CD8-positive, alpha-beta memory T cell (primary cell): ENCODE measurements at places on chromosomes 11 and 22. TPM values are rescaled to one million over a fixed set of nuclear protein-coding genes. Genes with fewer than 3 reads are reported as not detected.

Gene OR2D2
- total RNA-seq: not detected

- no peak for DNase-seq
These were observed 807 bp upstream of the WT1 start for GRCh38 chr11:32435942-32436750.

DNA sequence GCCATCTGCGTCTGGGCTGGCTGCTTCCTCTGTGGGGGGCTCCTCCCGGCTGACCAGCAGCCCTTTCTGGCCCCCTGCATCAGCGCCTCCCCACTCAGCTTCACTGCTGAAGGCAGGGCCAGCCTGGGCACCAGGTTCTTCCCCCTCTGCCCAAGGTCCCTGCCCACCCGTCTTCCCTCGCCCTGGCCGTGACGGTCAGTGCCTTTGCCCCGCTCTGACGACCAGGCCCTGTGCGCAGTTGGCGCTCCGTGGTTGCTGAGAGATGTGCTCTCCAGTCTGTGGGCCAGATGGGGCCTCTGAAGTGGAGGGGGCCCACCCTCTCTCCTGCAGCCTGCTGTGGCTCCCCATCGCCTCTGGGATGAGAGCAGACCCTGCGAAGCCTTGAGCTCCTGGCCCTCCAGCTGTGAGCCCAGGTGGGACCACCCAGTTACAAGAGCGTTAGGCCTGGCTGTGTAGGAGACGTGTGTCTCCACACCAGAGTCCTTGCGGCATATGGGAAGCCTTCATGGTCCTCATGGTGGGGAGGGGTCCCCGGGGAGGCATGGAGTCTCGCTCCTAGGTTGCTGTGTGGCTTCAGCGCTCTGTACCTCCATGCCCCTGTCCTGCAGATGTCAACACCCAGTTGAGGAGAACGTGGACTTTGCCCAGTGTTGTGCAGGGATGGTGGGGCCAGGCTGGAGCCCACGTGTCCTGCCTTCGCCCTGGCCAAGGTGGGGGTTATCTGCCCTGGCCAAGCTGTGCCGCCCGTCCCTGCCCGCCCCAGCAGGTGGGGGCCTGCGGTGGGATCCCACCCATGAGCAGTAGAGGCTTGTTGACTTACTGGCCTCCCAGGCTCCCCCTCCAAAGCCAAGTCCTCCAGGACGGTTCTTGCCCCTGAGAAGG lies 14.2 kb downstream of the LRP5 start:
- DNase-seq: no peak

- no peak for DNase-seq
These were observed 36.5 kb downstream of the OSBPL5 start for GRCh38 chr11:3128356-3129180.

DNA sequence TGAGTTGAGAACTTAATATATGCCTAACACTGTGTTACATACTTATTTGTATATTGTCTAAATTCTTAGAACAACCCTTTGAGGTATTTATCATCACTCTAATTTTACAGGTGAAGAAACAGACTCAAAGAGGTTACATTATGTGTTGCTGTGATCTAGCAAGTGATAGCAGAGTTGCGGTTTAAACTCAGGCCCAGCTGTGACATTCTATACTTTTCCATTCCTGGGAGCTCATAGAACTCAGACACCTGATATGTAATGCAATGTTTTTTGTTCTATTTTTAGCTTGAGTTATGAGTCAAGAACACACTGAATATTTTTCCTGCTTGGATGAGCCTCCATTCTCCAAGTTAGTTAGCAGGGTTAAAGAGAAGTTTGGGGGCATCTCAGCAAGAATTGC lies 449.7 kb upstream of the DDI1 start:
- no peak for DNase-seq

Gene SAAL1
- 42.3 TPM for total RNA-seq

DNA sequence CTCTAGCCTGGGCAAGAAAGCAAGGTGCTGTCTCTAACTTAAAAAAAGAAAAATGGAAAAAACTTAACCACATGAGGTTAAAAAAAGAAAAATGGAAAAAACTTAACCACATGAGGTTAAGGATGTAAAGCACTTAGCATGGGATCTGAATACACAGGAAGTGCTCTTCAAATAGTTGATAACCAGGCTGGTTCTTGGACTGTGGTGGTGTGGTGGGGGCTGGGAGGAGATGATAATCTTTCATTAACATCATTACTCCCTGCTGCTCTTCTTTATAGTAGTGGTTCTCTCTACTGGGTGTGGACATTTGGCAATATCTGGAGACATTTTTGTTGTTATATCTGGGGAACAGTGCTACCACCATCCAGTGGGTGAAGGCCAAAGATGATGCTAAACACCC lies 88.4 kb downstream of the TTC17 start:
- no peak for DNase-seq

DNA sequence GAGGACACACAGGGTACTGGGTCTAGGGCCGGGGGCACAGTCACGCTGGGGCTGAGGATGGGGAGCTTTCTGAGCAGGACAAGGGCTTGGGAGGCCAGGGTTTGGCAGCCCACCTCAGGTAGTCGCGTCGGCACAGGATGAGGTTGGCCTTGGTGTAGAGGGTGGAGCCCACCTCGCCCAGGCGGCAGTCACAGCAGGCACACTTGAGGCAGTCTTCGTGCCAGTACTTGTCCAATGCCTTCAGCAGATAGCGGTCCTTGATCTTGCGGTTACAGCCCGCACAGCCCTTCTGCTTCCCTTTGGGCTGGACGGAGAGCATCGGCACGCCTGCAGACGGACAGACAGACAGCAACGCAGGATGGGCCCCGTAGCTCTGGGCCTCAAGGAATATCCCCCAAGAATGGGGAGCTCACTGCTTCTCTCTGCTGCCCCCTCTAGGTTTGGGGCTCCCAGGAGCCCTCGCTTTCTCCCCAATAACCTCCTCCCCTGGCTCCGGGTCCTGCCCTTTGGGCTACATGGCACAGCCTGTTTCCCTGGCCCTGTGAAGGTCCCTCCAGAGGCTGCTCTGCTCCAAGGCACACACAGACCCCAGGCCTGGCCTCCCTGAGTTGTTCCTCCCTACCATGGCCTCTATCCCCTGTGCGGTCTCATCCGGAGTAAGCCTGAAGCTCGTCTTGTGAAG lies 33.4 kb downstream of the LMO1 start:
- no peak for DNase-seq

Gene POLD4
- total RNA-seq: 32.3 TPM

DNA sequence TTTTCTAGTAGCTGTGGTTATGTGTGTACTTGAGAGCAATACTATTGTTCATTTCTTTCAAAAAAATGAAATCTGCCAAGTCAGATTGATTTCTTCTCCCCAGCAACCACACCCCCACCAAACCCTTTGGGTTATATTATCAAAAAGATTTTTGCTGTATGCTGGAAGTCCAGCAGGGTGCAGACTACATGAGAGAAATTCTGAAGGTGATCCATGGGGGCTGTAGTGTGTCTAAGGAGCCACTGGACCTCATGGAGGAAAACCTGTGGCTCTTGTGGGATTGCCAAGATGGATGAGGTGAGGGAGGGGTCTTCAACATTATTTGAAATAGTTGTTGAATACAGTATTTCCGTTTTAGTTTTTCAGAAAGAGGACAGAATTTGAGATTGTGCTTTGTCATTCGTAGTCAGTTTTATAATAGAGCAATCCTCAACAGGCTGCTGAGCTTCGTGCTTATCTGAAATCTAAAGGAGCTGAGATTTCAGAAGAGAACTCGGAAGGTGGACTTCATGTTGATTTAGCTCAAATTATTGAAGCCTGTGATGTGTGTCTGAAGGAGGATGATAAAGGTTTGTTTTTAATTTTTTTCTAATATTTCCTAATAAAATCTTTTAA lies 3.1 kb downstream of the EIF3M start:
- no peak for DNase-seq

Gene CSRP3
- total RNA-seq: not detected

DNA sequence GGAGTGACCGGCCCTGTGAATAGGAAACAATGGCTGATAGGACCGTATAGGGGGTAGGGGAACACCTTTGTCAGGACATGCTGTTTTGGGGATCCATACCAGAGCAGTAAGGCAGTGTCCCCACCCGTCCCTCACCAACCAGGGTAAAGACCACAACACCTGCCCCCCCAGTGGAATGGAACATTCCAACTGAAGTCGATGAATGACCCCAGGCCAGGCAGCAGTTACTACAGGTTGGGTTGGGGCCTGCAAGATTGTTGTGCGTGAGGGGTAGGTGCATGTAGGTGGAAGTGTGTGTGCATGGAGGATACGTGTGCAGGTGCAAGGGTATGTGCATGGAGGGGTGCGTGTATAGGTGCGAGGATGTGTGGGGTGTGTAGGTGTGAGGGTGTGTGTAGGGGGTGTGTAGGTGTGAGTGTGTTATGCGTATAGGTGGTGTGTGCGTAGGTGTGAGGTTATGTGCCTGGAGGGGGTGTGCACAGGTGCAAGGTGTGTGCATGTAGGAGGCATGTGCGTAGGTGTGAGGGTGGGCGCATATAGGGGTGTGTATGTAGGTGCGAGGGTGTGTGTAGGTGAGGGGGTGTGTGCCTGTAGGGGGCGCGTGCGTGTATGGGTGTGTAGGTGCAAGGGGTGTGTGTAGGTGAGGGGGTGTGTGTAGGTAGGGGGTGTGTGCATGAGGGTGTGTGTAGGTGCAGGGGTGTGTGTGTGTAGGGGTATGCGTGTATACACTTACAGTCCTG lies 32.9 kb downstream of the PISD start:
- DNase-seq: no peak

DNA sequence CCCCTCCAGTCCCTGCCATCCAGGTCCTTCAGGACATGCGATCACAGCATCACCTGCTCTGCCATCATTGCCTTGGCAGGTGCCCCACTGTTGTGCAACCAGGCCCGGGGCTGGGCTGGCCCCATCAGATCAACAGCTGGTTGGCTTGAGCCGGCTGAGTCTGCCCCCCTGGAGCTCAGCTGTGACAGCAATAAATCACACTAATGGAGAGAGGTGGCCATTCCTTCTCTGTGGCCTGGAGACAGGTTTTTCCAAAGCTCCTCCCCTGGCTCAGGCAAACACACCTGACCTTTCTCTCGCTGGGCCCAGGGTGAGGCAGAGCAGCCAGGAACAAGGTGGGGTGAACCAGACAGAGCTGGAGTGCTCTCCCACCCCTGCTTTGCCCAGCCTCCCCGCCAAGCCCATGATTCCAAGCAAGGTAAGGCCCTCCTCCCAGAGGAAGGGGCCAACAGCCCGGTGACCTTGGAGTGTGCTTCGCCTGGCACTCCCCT lies 8.9 kb upstream of the FXYD2 start:
- DNase-seq: no peak

GRCh38 chr11:65459552-65459951 lies 37.0 kb downstream of the NEAT1 start:
- DNase-seq: no peak

- DNase-seq: peak; percentile 9
These were observed 59.8 kb downstream of the TMEM135 start for GRCh38 chr11:87097582-87097981.

DNA sequence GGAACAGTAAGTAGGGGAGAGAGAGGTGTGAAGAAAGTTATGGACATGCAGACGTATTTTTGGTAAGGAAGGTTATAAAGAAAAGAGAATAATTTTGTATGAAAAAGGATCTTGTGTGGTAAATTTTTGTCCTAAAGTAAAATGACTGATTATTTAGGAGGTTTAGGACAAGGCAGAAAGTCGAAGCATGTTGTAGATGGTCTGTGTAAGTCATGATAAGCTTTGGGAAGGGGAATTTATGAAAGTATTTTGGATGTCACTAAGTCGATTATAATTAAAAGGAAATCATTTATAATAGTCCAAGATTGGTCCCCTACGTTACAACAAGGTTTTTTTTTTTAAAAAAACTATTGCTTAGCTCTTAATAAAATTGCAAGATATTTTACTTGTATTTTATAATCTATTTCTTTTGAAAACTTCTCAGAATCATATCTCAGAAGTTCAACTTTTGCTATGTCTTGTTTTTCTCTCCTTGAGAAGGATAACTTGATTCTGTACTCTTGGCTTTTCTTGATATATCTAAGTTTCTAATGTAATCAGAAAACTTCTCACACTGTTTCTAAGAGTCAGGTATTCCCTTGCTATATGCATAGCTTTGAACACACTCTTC lies 10.9 kb upstream of the CABP2 start:
- no peak for DNase-seq

DNA sequence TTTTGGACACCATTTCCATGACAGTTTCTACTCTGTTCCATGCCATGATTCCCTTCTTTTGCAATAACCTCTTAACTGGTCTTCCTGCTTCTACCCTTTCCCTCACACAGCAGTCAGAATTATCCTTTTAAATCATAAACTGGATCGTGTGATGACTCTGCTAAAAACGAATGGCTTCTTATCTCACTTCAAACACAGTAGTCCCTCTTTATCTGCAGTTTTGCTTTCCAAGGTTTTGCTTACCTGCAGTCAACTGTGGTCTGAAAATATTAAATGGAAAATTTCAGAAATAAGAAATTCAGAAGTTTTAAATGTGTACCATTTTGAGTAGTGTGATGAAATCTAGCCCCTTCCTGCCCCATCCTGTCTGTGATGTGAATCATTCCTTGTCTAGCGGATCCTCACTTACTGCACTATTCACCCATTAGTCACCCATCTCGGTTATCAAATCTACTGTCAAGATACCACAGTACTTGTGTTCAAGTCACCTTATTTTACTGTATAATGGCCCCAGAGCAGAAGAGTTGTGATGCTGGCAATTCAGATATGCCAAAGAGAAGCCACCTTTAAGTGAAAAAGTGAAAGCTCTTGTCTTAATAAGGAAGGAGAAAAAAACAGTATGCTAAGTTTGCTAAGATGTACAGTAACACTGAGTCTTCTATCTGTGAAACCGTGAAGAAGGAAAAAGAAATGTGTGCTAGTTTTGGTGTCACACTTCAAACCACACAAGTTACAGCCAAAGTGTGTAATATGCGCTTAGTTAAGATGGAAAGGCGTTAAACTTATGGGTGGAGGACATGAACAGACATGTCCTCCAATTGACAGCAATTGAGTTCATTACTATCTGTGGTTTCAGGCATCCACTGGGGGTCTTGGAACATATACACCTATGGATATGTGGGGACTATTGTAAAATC lies 283.0 kb downstream of the DDX10 start:
- no peak for DNase-seq

DNA sequence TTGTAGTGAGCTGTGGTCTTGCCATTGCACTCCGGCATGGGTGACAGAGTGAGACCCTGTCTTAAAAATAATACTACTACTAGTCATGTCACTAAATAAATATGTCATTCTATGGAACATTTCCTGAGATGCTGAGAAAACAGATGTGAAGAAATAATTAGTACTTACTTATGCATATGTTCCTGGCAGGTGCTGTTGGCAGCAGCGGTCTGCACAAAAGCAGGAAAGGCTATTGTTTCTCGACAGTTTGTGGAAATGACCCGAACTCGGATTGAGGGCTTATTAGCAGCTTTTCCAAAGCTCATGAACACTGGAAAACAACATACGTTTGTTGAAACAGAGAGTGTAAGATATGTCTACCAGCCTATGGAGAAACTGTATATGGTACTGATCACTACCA lies 8.8 kb downstream of the ARCN1 start:
- DNase-seq: no peak

- no peak for DNase-seq
These were observed 97.3 kb downstream of the GUCY1A2 start for GRCh38 chr11:106920899-106921509.

Gene SIRT3
- 13.6 TPM for total RNA-seq

GRCh38 chr11:1863352-1864216 lies 10.7 kb downstream of the LSP1 start:
- DNase-seq: no peak

GRCh38 chr11:90235526-90235925 lies 12.7 kb upstream of the CHORDC1 start:
- DNase-seq: no peak
